Activated T-helper 1 cell treated with anti-CD3 and anti-CD28 coated beads, Interleukin-12 subunit alpha, Interleukin-12 subunit beta, Interleukin-2, Interleukin-4 antibody, amounts not matched to agents 30 ng/mL and 10 ng/mL and 1 ng/mL, durations not matched to agents 14 hours and 24 hours and 36 hours (primary cell): ENCODE measurements at places on chromosomes 7 and 10. TPM values are rescaled to one million over a fixed set of nuclear protein-coding genes. Genes with fewer than 3 reads are reported as not detected.
A peak's percentile ranks its signal among the peaks of the same experiment; 100 is the strongest.

DNA sequence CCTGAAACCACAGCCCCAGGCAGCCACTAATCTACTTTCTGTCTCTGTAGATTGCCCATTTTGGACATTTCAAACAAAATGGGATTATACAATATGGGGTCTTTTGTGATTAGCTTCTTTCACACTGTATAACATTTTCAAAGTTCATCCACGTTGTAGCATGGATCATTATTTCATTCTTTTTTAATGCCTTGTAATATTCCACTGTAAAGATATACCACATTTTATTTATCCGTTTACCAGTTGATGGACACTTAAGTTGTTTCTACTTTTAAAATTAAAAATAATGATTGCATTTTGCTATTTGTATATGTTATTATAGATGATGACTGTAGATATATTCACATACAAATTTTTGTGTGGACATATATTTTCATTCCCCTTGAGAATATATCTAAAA lies 60.7 kb downstream of the CUBN start:
- DNase-seq = no peak
- no peak overlapping the region for H3K4me3 ChIP-seq
- H3K4me1 ChIP-seq = peaks cover 15% of the 10 kb centered on the region
- H3K27me3 ChIP-seq = peaks cover 19% of the 10 kb centered on the region

DNA sequence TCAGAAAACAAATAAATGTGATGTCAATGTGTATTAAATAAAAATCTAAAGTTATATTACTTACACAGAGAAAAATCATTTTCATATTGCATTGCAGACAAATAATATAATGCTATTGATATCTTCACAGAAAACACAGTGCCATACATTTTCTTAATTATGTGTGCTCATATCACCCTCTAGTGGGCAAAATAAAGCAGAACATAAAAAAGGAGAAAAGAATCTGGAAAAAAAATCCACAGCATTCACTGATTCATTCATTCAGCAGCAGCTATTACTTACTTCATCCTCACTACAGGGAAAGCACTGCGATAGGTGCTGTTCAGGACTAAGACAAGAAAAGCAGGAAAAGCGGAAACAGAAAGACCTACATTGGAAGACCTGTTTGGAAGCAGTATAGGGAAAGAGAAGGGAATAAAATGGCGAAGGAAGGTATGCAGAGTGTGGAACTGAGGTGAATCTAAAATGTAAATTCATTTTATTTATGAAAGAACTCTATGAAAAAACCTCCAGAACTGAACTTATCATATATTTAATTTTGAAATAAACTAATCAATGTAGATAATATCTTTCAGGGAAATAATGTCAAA lies 73.2 kb downstream of the POT1 start:
- H3K27me3 ChIP-seq = no peaks in the 10 kb centered on the region
- H3K36me3 ChIP-seq = peaks cover 2% of the 10 kb centered on the region
- no peaks in the 10 kb centered on the region for H3K4me1 ChIP-seq
- DNase-seq = no peak
- H3K4me3 ChIP-seq = no peak overlapping the region
- H3K27ac ChIP-seq = no peak overlapping the region

Gene FAM24A
- total RNA-seq = not detected in 2 replicates

GRCh38 chr7:37289367-37289766 lies 159.3 kb downstream of the ELMO1 start:
- peaks cover 40% of the 10 kb centered on the region for H3K4me1 ChIP-seq
- H3K27ac ChIP-seq = no peak overlapping the region
- no peaks in the 10 kb centered on the region for H3K27me3 ChIP-seq
- H3K36me3 ChIP-seq = peaks cover 6% of the 10 kb centered on the region
- DNase-seq = no peak

- peaks cover 20% of the 10 kb centered on the region for H3K4me1 ChIP-seq
- no peak overlapping the region for H3K27ac ChIP-seq
- H3K36me3 ChIP-seq = peaks cover 3% of the 10 kb centered on the region
- H3K4me3 ChIP-seq = no peak overlapping the region
- no peak for DNase-seq
These were observed 50.6 kb upstream of the STEAP1B start for GRCh38 chr7:22550514-22551030.

GRCh38 chr7:50362712-50363282 lies 58.3 kb downstream of the IKZF1 start:
- H3K27me3 ChIP-seq = no peaks in the 10 kb centered on the region
- DNase-seq = peak; percentile 47
- peaks cover 76% of the 10 kb centered on the region for H3K36me3 ChIP-seq
- H3K27ac ChIP-seq = peak overlapping the region; percentile 97
- H3K4me1 ChIP-seq = peaks cover 98% of the 10 kb centered on the region

Gene RET
- 0.27 and 0.31 TPM in 2 replicates for total RNA-seq
